ENCODE measurements at places on chromosomes 2 and 18.

DNA sequence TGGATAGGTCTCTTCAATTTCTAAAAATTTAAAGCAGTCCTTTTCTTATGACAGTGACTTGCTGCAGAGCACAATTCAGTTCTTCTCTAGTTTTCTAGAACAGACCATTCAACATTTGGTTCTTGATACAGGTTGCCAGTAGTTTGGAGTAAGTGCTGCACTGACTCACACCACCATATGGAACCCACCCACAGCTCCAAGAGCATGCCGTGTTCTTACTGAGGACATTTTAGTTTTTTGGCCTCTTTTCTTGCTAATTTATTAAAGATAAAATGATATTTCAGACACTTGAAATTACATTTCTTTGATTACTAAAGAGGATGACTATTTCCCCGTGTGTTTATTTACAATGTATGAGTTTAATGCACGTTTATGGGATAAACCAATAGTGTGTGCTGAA, 120.0 kb downstream of the COL4A4 start:
- no peak for DNase-seq

DNA sequence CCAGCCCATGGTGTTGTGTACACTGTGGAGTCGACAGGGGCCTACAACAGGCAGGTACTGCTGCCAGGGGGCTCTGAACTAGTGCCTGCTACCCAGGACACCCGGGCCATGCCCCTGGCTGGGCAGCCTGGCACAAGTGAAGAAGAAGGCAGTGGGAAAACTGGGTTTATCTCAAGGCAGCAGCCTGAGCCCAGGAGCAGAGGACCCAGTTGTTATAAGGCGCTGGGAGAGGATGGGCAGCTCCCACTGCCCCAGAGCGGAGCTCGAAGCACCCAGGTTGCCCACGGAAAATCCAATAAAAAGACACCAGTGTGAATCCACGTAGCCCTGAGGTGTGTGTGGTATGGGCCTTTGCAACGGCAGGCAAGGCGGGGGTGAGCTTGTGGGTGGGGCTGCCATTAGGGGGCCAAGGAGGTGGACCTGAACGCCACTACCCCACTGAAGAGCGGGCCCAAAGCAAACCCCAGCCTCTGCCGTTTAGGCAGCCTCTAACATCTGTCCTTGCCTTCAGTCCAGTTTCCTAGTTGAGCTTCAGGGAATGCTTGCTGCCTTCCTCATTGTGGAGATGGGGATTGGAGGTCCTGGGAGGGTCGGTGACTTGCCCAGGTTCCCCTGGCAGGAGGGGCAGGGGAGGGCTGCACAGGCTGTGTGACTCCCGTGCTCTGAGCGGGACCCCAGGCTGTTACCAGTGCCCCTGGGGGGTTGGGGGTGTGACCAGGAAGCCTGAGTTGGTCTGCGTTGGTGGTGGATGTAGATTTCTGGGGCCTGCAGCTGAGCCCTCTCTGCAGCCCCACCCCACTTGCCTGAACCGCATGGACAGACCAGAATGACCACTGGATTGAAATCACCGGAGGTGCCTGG, 16.0 kb downstream of the ARID5A start:
- DNase-seq = no peak

DNA sequence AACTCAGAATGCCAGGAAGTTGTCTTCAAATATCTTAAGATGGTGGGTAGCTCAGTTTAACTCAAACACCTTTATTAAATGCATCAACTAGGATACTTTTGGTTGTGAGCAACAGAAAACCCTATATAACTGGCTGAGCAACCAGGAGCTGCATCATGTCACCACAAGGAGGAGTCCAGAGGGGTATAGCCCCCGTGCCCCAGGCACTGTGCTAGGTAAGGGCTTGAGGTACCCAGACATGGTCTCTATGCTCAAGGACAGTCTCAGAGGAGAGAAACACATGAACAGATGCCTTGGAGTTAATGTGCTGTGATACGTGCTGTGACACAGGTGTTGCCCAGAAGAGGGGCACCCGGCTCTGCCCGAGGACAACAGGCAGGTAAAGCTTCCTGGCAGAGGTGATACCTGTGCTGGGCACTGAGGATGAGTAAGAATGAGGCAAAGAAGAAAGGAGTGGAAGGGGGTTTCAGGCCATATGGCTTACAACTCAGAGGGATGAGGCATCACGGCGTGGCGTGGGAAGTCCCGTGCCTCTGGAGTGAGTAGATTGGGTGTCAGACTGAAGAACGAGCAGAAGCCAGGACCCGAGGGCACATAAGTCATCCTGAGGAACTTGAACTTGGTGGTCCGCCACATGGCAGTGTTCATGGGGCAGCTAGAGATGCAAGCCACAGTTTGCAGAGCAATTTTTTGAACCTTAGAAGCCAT, 32.0 kb upstream of the CAB39 start:
- no peak for DNase-seq

DNA sequence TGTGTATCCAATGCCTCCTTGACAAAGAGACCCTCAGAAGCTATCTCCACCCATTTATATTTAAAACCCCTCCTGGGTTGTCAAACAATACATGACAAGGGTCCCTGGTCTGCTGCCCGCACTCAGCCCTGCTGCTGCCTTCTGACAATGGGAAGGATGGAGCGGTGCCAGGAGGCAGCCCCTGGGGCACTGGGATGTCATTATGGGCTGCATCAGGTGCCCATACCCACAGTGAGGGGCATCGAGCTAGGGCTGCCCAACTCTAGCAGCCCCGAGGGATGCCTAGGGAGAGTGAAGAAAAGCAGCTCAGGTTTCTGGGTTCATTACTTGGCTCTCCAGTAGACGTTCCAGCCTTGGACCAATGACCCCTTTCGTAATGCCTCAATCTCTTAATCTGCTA, 301.7 kb downstream of the ALK start:
- DNase-seq = no peak

GRCh38 chr2:159399716-159400415, 113.4 kb upstream of the WDSUB1 start:
- no peak for DNase-seq

- DNase-seq = no peak
These were observed 58.3 kb downstream of the LDLRAD4 start for GRCh38 chr18:13276530-13277520.

DNA sequence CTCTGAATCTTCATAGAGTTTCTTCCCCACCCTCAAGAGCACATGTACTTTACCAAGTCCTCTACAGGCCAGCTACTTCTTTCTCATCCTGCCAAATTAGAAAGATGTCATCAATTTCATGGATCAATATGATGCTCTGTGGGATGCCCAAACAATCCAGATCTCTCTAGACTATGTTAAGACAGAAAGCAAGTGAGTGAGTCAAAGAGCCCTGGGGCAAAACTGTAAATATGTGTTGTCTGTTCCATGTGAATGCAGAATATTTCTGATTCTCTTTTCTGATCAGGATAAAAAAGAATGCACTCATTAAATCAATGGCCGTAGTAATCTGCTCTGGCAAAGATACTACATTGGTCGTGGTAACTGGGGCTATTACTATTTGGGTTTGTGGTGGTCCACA, 53.1 kb upstream of the ROCK2 start:
- DNase-seq = no peak

GRCh38 chr18:70363861-70364260, 75.0 kb downstream of the SOCS6 start:
- DNase-seq = no peak

DNA sequence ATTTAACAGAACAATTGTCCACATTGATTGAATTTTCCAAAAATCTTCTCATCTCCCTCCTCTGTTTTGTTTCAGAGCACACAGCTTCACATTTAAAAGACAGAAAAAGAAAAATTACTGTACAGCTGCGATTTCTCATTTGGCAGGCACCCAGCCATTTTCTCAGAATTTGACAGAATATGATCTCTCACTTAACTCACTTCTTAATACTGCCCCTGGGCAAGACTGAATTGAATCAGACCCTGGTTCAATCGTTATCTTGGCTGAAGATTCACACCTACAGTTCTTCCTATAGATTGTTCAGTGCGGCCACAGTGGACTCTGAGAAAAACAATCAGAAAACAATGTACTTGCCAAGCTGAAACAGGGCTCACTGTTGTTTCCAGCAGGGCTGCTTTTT, 90.2 kb upstream of the LHCGR start:
- DNase-seq = no peak

Data from stimulated activated CD4-positive, alpha-beta T cell treated with anti-CD3 and anti-CD28 coated beads, Interleukin-12 subunit alpha, Interleukin-12 subunit beta, amount 100 ng/mL, for 24 hours (primary cell).